ENCODE measurements at places on chromosomes 1 and 21.

DNA sequence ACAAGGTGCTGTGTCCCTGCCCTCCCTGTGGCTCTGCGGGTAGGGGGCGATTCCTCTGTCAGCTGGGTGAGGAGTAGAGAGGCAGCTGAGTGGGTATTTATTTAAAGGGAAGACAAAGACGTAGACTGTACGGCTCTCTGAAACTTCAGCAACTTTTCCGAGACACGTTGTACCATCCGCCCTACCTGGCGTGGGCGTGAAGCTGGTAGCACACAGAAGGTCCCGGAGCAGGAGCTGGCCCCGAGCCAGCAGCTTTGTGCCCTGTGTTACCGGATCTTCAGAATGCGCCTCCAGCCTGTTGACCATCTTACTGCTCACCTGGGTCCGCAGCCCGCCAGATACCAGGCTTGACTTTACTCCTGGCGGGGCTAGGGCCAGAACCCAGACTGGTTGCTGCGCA, 34.9 kb downstream of the PRKCZ start:
- DNase-seq, result no peak

GRCh38 chr21:20591284-20591683, 406.9 kb upstream of the NCAM2 start:
- DNase-seq, result no peak

- DNase-seq, result no peak
Measured at GRCh38 chr1:228396770-228397662, 9.6 kb downstream of the TRIM11 start.

DNA sequence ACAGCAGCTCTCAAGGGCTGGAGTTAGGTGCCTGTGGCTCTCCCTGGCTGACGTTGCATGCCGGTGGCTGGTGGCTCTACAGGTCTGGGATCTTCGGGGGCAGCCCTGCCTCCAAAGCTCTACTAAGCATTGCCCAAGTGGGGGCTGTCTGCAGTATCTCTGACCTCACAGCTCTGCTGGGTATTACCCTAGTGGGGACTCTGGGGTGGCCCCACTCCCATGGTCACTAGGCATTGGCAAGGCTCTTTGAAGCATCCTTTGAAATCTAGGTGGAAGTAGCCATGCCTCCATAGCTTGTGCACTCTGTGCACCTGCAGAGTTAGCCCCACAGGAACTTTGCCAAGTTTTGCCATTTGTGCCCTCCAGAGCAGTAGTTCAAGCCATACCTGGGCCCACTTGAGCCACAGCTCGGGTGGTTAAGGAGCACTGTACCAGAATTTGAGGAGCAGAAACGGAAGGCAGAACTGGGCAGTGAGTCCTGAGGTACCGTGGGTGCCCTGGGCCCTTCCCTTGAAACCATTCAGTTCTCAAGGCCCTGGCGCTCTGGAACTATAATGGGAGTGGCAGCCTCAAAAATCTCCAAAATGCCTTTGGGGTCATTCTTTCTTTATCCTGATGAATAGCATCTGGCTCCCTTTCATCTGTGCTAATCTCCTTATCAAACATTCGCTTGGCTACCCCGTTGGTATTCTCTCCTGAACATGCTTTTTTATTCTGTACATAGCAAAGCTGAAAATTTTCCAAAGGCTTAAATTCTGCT, 15.4 kb downstream of the GJA4 start:
- DNase-seq, result no peak

DNA sequence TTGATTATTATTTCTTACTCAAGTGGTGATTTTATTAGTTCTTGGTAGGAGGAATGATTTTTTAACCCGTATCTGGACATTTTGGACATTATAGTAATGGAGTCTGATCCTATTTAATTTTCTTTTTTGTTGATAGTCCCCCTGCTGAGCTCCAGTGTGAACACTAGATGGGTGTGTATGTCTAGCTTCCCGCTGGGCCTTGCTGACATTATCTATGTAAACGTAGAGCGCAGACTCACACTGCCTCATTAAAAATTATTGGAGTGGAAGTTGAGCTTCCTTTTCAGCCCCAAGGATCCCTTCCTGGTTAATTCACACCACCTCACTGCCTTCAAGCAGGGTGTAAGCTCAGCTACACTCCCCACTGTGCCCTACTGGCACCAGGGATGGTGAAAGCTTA, 467.6 kb upstream of the PKN2 start:
- no peak for DNase-seq

GRCh38 chr1:53999920-54000319, 18.1 kb downstream of the LDLRAD1 start:
- no peak for DNase-seq

DNA sequence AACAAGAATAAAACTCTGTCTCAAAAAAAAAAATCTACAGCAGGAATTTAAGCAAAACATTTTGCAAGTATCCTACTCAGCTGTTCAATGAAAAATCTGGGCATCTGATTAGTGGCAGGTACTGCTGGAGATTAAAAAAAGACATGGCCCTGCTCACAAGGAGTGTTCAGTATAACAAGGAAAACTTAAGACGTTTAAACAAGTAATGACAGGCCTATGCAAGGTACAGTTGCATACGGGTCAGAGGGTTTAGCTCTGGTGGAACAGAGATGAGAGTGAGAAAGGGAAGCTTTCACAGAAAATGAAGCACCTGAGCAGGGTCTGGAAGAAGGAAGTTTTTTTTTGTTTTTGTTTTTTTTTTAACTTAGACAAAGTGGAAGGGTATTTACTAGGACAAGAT, 23.0 kb downstream of the SNRNP40 start:
- DNase-seq, result no peak

DNA sequence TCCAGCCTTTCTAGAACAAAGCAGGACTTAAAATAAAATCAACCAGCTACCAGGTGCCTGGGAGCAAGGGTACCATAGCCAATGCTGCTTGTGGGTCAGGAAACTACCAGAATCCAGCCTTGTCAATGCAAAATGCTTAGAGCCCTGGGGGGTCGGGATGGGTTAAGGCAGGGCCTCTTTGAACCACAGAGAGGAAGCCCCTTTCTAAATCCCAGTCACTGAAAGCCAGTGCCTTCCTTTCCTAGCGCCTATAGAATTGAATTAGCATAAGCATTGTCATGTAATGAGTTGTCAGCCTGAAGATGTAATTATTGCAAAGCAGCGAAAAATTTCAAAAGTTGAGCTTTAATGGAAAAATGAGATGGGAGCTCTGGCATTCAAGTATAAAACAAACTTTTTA, 176.6 kb upstream of the DAB1 start:
- no peak for DNase-seq

DNA sequence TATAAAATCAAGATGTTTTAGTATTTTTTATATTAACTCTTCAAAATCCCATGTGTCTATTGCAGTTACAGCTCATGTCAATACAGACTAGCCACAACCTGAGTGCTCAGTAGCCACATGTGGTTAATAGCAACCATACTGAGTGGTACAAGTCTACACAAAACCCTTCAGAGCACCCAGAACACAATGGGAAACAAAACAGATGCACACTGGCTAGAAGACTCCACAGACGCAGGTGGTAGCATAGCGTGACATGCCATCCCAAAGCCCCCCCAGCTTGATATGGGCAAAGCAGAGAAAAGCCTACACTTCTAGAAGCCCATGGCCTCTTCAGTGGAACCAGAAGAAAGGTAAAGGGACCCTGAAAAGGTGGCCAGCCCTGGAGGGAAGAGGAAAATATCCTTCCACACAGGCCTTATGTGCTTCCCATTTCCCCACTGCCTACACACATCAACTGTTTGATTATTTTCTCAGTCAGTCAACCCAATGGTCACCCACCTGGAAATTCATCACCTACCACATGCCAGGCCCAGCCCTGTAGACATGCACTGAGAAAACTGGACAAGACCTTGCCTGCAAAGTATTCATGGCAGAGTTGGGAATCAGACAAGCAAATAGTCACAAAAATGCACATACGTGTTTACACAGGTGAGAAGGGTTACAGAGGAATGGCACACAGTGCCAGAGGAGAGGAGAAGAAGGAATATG, 175.0 kb downstream of the VAV3 start:
- no peak for DNase-seq

DNA sequence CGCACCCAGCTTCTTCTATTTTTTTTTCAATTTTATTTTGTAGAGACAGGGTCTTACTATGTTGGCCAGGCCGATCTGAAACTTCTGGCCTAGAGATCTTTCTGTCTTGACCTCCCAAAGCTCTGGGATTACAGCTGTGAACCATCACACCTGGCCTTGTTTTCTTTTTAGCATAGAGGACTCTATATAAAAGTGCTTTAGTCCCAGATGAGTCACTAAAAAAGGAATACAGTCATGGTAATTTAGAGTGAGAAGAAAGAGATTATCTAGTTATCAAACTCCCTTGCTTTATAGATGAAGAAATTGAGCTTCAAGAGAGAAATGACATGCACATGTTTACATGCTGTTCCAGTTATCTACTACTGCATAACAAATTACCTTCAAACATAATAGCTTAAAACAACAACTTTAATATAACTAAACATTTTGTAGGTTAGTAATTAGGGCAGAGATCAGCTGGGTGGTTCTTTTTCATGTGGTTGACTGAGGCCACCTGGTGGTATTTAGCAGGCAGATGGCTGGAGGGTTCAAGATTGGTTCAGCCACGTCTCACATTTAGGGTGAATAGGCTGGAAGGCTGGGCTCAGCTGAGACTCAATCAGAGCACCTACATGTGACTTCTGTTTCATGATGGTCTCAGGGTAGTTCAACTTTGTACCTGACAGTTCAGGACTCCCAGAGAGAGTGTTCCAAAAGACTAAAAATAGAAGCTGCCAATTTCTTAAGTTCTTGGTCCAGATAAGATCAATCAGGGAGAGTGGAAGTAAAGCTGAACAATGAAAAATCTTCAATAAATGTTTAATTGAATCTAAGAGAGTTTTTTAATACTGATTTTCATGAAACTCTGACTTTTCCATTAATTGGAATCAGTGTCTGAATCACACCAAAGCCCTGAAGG, 16.9 kb upstream of the MTF2 start:
- peak; percentile 34 for DNase-seq

DNA sequence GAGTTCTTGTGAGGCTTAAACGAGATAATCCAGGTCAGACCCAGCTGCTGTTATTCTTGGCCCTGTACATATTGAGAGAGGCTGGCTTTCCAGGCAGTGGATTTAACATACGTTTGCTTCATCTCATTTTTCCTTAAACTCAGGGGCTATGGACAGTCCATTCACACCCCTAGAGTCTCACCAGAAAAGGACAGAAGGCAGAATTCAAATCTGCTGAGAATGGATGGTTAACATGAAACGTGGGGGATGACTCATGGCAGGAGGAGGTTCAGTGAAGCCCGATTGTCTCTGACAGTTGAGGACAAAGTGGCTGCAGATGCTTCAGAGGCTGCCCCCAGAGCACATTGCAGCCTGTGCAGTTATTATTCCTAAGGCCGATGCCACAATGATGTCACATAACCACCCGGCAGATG, 39.5 kb downstream of the TGFB2 start:
- DNase-seq, result peak; percentile 42
